ENCODE measurements at places on chromosomes 1 and 21.

GRCh38 chr1:220271706-220272046, 577 bp downstream of the RAB3GAP2 start:
- peak; percentile 3 for DNase-seq

DNA sequence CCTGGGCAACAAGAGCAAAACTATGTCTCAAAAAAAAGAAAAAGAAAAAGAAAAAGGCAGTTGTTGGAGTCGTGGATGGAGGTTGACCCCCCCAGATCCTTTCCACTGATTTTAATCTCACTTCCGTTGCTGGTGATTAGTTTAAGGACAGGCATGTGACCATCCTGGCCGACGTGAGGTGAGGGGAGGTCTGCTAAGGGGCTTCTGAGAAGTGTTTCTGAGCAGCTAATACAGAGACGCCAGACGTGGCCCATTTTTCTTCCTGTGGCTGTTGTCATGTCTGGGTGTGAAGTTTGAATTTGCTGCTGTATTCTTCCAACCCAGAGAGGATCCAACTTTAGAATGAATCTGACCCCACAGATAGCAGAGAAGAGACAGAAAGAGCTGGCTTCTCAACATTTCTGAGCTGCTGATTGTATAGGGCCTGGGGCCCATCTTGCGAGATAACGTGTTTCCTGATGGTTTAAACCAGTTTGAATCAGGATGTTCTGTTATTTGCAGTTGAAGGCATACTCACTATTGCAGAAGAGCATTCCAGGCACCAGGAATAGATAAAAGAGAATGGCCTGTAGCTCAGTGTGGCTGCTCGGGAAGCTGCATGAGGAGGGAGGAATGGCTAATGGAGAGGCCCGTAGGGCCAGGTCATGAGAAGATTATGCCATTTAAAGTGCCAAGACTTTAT, 22.8 kb upstream of the SSBP3 start:
- DNase-seq = peak; percentile 42

GRCh38 chr1:183472488-183473216, at the start of gene SMG7:
Gene SMG7 (plus strand): TSS chr1:183472499. CDS start chr1:183472621, 122 bp downstream.
- DNase-seq = no peak

DNA sequence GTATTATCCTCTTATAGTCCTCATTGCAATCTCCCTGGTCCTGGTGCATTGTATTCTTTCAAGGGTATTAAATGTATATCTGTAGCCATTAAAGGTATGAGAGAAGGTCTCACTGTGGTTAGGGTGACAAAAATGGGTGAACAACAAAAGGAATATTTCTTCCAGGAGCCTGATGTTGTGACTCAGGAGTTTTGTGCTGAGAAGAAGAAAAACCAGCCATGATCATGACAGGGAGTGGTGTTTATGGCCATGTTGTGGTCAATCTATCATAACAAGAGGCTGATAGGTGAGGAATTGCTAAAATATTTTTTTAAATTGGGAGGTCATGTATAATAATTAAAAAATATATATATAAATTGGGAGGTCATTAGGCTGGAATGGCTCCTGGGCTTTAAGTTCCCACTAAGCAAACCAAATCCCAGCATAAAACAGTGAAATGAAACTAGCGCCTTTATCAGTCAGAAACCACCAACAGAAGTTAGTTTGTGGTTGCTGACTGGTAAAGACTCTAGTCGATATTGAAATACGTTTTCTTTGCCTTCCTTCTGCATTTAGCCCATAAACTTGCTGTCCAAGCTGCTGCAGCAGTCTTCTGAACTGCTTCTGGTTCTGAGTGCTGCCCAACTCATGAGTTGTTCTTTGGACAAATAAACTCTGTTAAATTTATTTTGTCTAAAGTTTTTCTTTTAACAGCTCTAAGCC, 60.3 kb downstream of the TBX19 start:
- no peak for DNase-seq

Measured in SK-N-DZ (cell line).